T1000 (cell line): ENCODE measurements at places on chromosomes 6 and 20.

GRCh38 chr6:72683797-72684196 is 61.9 kb downstream of the KCNQ5 start:
- no peak for DNase-seq

DNA sequence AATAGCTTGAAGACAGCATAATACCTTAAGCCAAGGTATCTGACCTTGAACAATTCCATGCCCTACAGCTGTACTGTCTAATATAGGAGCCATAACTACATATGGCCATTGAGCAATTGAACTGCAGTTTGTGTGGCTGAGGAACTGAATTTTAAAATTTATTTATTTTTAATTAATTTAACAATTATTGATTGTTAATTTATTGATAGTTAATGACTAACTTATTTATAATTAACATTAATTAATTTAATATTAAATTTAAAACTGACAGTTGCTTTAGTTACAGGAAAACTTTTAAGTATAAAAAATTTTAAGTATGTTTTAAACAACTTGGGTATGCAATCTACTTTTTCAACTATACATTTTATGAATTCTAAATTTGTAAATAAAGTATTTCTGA is 12.3 kb upstream of the MYB start:
- DNase-seq, result no peak

GRCh38 chr20:55086421-55086820 is 611.0 kb downstream of the DOK5 start:
- no peak for DNase-seq

GRCh38 chr6:150320442-150320841 is 48.4 kb upstream of the IYD start:
- DNase-seq, result no peak

DNA sequence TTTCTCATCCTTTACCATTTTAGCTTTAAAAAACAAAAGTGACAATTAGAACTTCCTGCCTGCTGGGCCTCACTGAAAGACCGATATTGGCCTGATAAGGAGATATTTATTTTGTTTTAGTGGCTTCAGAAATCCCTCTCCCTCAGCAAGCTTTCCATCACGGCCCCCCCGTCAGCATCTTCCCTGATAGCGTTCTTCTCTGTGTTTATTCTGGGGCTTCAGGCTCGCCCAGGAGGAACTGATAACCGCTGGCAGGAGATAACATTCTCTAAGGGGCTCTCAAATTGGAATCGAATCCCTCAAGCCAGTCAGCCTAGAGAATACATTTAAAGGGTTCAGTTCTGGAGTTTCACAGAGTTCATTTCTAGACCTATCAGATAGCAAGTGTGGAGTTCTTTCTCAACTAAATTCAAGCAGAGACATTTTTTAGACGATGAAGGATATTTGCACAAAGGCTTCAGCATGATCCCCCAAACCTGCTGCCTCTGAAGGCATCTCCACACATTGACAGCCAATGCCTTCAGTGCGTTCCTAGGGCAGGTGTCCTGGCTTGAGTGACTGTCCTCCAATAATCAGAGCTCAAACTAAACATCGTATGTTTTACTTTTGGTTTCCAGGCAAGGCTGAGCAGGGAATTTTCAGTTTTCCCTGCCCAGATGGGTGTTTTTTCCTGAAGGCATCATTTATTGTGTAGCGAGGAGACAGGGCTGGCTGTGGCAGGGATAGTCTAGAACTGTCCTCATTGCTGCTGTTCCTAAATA is 17.0 kb downstream of the PRDM1 start:
- no peak for DNase-seq

GRCh38 chr20:19761326-19761725 is 3.3 kb downstream of the RIN2 start:
- DNase-seq, result no peak

DNA sequence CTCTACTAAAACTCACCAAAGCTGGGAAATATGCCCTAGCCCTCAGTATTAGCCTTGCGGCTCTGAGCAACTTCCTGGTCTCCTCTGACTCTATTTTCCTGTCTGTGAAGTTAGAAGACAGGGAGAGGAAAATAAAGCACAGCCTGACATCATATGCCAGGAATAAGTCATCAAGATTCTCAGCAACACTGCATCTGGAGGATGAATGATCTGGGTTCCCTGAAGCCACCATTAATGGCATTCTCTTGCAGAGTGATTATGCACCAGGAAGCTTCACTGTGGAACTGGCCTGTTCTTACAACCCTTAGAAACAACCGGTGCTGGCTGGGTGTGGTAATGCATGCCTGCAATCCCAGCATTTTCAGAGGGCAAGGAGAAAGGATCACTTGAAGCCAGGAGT is 12.4 kb downstream of the ADGRF5 start:
- DNase-seq, result no peak

- no peak for DNase-seq
Observed at GRCh38 chr6:136737374-136737844, 54.9 kb downstream of the MAP3K5 start.

DNA sequence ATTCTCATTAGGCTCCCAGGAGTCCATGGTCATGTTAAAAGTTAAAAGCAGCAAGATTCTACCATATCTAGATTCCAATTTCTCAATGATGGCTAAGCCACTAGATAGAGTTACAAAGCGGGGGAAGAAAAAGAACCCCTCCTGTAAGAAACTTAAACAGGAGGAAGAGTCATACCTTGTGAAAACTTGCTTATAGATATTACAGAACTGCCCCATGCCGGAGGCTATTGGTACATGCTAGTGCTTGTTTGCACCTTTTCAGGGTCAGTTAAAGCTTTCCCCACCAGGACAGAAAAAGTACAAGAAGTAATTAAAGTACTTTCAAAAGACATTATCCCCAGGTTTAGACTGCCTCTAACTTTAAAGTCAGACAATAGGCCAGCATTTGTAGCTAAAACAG is 15.5 kb upstream of the GSTA3 start:
- DNase-seq, result no peak
